ENCODE measurements at places on chromosomes 16 and 17.

GRCh38 chr16:85885537-85885936 is 13.4 kb upstream of the IRF8 start:
- no peak for DNase-seq

GRCh38 chr17:57207396-57207795 is 48.9 kb upstream of the MSI2 start:
- no peak for DNase-seq

GRCh38 chr16:55369151-55369550 is 45.1 kb downstream of the IRX6 start:
- no peak for DNase-seq

- DNase-seq = no peak
These were observed 257.1 kb upstream of the DYNLRB2 start for GRCh38 chr16:80283466-80284392.

DNA sequence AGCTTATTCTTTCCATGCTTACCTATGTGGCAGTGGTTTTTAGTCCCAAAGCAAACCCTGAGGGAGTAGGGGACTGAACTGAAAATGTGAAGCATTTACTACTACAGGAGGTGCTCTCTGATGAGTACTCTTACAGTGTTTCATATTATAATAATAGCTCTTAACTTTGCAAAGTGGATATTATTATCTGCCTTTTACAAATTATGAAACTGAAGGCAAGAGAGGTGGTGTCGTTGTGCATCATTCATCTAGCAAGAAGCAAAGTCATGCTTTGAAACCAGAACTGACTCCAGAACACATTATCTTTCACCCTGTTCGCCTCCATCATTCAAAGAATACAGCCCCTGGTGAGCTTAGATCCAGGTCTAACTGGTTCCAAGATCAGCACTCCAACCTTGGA is 8.2 kb upstream of the KCNH6 start:
- DNase-seq = no peak

GRCh38 chr16:56889206-56889605 is 24.2 kb downstream of the SLC12A3 start:
- DNase-seq = no peak

GRCh38 chr17:81681672-81682071 is 1.9 kb downstream of the ARL16 start:
- DNase-seq = no peak

- DNase-seq = no peak
These were observed 492.2 kb downstream of the WWOX start for GRCh38 chr16:78591682-78592103.

DNA sequence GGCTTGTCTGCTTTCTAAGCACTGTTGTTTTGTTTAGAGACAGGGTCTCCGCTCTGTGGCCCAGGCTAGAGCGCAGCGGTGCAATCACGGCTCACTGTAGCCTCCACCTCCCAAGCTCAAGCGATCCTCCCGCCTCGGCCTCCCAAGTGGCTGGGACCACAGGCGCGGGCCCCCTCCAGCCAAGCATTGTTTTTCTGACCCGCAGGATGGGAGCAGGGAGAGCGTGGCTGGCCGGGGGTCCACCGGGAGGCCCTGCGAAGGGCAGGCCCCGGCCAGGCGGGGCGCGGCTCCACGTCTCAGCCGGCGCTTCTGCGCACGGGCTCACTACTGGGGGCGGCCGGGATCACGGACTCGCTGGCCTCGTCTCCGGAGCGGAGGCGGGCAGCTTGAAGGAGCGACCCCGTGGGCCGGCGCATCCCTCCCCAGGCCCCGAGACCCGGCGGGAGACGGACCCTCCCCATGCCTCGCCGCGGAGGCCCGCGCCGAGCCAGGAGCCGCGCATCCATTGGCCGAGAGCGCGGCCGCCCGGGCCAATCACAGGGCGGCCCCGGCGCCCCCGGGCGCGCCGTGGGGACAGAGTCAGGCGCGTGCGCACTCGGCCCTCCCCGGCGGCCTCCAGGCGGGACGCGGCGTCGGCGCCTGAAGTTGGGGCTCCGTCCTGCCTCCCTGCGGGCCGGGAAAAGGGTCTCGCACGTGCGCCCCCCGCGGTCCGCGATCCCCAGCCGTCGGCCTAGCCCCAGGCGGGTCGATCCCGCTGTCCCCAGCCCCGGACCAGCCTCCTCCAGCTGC is 24.9 kb downstream of the ACTG1 start:
- DNase-seq = peak; percentile 81

DNA sequence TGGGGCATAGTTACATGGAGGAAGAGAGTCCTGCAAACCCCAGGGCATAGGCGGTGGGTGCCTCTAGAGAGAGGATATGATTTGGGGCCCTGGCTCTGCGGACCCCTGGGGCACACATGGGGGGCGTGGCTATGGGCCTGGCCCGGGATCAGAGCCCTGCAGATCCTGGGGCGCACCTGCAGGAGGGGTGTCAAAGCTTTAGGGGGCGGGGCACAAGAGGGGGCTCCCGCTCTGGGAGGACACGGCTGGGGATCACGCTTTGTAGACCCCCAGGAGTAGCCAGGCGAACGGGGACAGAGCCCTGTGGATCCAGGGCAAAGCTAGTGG is 497 bp downstream of the BCL7C start:
- peak; percentile 14 for DNase-seq

DNA sequence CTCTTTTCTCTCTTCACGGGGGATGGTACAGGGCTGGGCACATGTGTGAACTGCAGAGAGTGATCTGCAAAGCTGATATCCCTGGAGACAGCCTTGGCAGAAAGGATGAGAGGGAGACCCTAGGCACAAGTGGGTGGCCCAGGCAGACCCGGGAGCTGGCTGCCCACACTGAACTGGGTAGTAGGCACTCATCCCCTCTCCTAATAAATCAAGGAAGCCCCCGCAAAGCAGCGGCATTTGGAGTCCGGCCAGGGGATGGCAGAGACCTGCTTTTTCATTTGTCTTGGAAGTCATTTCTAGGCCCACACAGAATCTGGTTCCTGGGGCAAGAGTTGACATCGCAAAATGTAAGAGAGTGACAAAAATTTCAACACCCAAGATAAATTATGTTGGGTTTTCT is 3.0 kb upstream of the TFAP4 start:
- DNase-seq = no peak

GRCh38 chr17:58121925-58122324 is 26.3 kb upstream of the OR4D1 start:
- DNase-seq = peak; percentile 76

DNA sequence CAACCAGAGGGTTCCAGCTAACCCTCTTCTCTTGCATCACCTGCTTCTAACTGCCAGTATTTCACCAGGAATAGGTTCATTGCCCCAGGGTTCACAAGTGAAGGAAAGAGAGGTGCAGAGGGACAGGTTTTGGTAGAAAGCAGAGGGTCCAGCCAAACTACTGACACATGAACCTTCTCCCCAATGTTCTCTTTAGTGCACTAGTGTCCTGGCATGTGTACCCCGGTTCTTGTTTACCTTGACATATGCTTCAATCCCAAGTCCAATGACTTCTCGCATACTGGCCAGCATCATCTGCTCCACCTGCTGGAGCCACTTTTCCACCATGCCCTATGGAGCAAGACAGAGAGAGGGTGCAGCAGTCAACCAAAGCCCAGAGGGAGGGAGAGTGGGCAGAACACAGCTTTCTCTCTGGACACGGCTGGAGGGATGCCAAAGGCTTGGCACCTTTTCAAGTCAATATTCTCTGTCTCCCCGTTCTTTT is 90.6 kb downstream of the DNAH3 start:
- DNase-seq = no peak

Measured in RKO (cell line).